Panc1 (cell line): ENCODE measurements at places on chromosomes 5 and 9. TPM values are rescaled to one million over a fixed set of nuclear protein-coding genes. Genes with fewer than 3 reads are reported as not detected.

DNA sequence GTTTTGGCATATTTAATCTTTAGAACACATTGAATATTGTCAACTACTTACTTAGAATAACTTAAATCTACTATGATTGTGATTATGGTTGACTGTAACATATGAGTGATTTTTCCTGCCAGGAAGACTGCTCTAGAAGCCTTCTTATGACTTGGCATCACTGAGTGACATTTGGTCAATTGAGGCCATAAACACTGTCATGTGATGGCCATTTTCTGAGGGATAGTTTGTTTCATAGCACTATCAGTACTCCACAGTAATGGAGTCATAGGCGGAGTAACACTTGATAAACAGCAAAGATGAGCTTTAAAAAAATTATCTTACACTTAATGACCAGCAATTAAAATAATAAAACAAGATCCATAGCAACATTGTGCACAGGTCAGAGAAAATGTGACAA, 31.0 kb downstream of the C9orf40 start:
- DNase-seq = no peak

DNA sequence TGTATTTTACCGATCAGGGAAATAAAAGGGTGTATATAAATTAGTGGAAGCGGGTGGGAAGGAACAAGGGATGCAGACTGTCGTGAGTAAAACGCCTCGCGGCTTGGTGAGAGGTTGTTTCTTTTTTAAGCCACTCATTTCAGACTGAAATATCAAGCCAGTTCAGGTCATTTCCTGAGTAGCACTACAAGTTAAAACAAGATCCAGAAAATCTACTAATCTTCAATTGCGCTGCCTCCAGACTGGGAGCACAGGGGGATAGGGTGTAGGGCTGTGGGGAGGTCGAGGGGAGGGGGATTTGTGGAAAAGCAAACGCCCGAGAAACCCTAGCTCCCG, 140.8 kb downstream of the TSSK1B start:
- DNase-seq = no peak

DNA sequence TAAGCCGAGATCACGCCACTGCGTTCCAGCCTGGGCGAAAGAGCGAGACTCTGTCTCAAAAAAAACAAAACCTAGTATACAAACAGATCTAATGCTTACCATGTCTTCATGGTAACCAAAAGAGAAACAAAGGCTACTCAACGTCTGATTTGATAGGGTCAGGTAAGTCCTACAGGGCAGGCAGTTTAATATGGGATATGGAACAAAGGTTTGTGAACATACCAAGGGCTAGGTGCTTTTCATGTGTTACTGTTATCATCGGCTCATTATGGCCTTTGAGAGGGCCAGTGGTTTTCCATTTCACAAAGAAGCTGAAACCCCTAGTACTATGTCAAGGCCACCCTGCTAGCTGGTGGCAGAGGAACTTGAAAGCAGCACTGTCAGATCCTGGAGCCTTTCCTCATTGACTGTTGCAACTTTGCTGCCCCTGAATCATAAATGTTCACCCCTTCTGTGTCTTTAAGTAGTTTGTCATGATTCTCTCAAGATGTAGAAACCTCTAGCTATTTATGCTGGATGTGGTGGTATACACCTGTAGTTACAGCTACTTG, 5.1 kb downstream of the IQGAP2 start:
- no peak for DNase-seq

GRCh38 chr5:153421676-153422075, 68.8 kb upstream of the GRIA1 start:
- DNase-seq = no peak

C5orf15 gene
- total RNA-seq = 63.2 TPM

DNA sequence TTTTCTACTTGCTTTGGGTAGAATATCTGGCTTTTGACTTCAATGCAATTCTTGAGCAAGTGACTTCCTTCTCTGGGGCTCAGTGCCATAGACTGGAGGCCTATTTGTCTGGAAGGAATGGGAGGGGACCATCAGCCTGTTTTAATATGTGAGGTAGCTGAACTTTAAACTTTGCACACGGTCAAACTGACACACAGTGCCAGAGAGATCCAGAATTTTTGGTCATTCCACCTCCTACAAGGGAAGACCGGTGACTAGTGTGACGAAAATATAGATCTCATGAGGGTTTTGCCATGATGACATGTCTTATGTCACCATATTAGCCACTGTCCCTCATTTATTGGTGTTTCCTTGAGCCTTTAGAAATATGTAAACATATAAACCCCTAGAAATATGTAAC, 44.6 kb upstream of the ZSWIM6 start:
- DNase-seq = no peak

DNA sequence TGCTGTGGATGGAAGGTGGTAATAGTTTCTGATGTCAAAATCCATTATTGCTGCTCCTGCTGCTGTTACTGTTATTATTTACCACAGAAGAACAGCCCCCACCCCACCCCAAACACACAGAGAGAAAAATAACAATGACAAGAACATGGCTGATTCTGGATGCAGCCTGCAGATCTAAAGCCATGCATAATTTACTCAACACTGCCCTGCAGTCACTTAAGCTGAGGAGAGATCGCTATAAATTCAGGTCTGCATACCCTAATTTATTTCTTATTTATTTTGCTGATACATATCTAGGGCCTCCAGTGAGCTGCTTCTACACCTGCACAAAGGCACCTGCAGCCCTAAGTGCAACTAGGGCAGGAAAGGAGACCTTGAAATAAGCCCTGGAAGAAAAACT, 132.0 kb downstream of the TRIM32 start:
- DNase-seq = no peak

DNA sequence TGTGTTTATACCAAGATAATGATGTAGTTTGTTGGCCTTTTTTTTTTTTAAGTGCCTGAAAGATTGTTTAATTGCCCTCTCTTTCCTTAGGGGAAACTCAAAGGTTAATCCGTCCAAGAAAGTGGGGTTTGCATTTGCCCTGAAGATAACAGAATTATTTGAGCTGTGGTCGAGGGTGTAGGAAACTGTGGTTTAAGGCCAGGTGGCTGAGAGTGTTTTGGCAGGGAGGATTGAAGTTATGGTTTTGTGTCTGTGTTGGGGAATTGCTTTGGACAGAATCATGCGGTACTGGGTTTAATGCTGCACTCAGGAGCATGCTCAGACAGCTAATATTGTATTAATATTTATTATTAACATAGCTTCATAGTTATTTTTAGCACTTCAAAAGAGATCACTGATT, 509.8 kb downstream of the EBF1 start:
- no peak for DNase-seq

GRCh38 chr9:35114113-35114839, 1.4 kb downstream of the ATOSB start:
- no peak for DNase-seq

TIMD4 gene
- total RNA-seq = not detected

SPATA9 gene
- total RNA-seq = 0.15 TPM

DNA sequence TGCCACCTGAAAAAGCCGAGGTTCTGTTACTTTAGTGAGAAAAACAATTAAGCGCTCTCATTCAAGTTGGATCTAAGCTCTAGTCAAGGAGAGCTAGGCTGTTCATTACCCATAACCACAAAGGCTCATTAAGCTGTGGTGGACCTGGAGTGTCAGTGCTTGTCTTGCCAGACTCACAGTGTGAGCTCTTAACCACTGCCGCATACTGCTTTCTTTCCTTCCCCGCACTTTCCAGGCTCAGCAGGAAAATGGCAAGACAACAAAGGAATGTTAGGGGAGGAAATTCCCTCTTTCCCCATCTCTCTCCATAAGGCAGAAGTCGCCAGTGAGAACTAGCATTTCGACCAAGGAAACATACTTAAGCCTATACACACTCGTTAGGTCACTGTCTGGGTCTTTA, 467.3 kb downstream of the ENC1 start:
- no peak for DNase-seq

- DNase-seq = no peak
Measured at GRCh38 chr5:145848854-145849253, 13.7 kb upstream of the PRELID2 start.

GRCh38 chr5:29894668-29895067, 1298.8 kb upstream of the CDH6 start:
- DNase-seq = no peak

GRCh38 chr5:176614805-176615478, 5.0 kb upstream of the GPRIN1 start:
- no peak for DNase-seq

SHC3 gene
- total RNA-seq = 1.7 TPM

DNA sequence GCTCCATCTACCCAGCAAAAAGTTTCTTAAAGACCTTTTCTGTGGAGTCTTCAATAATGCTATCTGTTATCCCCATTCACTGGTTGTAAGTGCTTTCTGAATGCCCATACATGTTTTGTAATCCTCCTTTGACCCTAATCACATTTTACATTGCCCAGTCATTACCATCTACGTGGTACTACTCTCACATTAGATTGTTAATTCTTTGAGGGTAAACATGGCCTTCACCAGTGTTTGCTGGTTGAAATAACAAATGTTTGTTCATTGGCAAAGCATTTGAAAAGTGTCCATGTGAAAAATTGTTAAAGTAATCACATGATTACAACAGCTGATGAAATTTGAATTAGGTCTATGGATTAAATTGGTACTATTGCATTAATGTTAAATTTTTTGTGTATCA, 31.8 kb downstream of the MEGF10 start:
- DNase-seq = no peak
